ENCODE measurements at places on chromosomes 1 and 21.

DNA sequence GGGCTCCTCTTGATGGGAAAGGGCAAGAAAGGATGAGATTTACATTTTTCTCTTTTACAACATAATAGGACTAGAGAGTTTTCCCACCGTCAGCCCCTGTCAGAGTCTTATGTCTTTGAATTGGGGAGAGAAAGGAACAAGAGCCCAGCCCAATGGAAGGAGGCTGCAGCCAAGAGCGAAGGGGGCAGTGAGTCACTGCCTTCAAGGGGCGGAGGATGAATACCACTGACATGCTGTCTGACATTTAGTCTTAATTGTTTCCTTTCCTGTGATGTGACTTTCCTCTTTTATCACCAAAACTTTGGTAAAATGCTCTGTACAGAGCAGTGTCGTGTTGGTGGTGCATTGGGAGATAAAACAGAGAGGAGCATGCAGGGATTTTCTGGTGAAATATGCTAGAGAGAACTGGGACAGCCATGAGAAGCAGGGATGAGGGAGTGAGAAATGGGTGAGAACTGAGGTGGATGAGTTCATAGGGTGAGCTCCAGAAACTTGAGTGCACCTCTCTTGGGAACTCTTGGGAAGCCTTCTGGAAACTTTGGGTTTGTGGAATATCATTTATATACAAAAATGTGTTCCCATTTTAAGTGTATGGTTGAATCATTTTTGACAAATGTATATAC is 179.9 kb upstream of the FGGY start:
- DNase-seq, result no peak

DNA sequence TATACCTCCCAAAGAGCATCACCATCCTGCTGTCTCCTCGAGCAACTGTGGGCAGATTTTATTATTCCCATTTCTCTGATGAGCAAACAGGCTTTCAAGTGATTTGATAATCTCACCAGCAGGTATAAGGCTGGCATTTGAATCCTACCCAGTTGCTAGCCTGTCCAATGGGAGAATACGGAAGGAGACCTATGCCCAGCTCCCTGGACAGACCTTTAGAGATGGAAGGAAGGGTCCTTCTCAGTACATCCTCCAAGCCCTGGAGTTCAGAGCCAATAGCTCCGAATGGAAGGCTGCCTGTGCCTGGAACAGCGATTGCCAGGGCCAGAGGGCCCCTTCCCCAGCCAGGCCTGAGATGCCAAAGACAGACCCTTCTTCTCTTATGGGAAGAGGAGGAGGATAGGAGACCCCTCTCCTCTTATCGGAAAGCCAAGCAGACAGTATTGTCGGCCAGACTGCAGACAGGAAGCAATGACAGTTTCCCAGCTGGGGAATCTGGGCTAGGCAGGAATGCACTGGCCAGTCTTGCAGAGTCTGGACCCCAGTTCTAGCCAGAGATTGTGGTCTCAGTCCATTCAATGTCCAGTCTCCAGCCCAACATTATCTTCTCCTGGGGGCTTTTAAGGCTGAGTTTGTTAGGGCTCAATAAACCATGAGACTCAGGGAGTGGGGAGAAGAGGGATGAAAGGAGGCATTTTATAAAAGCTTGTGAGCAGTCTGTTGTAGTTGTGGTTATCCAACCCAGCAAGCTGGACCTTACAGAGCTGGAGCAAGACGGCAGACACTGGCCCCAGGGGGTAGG is 2.0 kb downstream of the IFFO2 start:
- no peak for DNase-seq

GRCh38 chr1:219324629-219325367 is 151.1 kb downstream of the LYPLAL1 start:
- DNase-seq, result no peak

GRCh38 chr1:67274623-67275325 is 32.9 kb upstream of the IL12RB2 start:
- DNase-seq, result no peak

- DNase-seq, result no peak
Observed at GRCh38 chr1:145719230-145720079, at the start of gene CD160. CD160 (plus strand) TSS chr1:145719499; CDS start chr1:145728328, 8,829 bp downstream.

DNA sequence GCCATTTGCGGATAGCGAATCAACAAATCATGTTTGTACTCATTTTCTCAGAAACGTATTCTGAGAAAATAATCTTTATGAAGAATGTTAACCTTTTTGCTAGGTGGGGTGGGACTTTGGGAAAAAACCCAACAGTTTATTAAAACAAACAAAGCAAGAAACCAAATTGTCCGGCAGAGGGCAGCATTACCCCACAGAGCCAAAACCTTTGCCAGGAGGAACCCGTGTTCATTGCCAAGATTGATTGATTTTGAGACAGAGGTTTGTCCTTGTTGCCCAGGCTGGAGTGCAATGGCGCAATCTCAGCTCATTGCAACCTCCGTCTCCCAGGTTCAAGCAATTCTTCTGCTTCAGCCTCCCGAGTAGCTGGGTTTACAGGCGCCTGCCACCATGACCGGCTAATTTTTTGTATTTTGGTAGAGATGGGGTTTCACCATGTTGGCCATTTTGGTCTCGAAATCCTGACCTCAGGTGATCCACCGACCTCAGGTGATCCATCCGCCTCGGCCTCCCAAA is 70.8 kb upstream of the RHOU start:
- DNase-seq, result peak; percentile 73

DNA sequence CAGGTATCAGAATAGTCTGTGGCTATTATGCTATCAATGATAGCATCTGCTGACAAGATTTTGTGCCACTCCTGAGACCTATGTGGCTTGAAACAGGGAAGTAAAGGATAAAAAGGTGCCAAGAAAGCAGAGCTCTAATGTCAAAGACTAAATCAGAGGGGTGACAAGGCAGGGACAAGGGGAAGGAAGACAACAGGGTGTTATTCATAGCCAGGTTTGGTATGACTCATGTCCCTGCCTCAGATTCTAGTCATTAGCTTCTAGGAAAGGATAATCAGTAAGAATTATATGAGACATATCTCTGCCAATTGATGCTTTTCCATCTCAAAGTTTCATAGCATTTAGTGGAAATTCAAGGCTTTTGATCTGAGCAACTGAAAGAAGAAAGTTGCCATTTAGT is 31.8 kb upstream of the PLD5 start:
- DNase-seq, result no peak

- no peak for DNase-seq
Observed at GRCh38 chr1:56526571-56527174, 52.7 kb downstream of the PLPP3 start.
